Stimulated activated CD8-positive, alpha-beta memory T cell treated with anti-CD3 and anti-CD28 coated beads, Interleukin-15, amount 100 ng/mL, for 24 hours (primary cell): ENCODE measurements at places on chromosomes 2 and 18.

- DNase-seq = peak; percentile 20
These were observed 63.2 kb upstream of the MAPRE2 start for GRCh38 chr18:34977838-34978532.

GRCh38 chr18:37964885-37965571 is 399.4 kb upstream of the CELF4 start:
- no peak for DNase-seq

DNA sequence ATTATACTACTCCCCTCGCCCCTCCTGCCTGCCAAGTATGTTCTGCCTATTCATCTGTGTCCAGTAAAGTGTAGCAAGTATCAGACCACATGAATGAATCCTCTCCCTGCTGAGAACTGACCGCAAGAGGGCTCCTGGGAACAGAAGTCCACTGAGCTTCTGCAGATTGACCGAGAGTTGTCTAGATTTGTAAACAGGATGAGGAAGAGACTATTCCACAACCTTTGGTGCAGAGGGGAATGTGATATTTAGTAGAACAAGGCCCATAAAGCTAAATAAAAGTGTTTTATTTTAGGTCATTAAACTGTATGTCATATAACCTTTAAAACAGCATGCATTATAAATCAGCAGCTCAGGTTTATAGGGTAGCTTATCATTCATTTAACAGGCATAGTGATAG is 377.0 kb downstream of the DCC start:
- DNase-seq = no peak

DNA sequence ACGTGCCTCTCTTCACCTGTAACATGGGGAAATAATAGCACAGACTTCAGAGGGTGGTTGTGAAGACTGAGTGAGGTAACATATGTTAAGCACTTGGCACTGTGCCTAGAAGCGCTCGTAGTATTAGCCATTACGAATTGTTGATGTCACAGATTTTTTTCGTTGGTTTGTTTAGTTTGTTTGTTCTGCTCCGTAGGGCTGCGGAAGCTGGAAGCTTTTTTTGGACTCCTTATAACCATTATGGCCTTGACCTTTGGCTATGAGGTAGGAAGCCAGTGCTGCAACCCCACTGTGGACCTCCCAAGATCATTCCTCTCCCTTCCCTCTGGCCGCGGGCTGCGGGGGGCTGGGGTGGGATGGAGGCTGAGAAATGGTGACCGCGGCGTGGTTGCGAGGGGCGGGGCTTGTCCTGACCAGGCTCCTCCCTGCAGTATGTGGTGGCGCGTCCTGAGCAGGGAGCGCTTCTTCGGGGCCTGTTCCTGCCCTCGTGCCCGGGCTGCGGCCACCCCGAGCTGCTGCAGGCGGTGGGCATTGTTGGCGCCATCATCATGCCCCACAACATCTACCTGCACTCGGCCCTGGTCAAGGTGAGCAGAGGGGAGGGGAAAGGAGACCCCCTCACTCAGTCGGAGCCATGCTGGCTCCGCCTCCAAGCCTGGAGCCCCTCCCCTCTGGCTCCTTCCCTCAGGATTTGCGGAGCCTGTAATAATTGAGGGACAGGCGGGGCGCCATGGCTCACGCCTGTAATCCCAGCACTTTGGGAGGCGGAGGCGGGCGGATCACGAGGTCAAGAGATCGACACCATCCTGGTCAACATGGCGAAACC is 5.5 kb downstream of the SLC11A1 start:
- DNase-seq = no peak

DNA sequence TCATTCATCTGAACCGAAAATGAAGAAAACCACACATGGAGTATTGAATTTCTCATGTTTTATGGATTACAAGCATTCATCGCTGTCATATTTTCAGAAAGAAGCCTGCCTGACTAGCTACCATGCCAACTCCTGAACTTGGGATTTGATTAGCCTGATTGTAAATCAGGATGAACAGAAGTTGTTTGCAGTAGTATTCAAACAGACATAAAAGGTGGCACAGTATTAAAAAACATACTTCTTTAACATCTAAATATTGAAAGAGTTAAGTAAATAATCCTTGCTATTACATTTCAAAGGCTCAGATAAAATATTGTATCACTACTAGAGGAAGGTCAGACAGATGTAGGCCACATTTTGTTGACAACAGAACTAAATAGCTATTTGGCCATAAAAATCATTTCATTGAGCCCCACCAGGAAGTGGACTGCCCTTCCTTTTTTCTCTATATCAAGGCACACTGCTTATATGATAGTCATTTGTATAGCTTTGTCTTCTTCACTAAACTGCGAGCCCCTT is 21.6 kb downstream of the SLC38A11 start:
- DNase-seq = no peak

DNA sequence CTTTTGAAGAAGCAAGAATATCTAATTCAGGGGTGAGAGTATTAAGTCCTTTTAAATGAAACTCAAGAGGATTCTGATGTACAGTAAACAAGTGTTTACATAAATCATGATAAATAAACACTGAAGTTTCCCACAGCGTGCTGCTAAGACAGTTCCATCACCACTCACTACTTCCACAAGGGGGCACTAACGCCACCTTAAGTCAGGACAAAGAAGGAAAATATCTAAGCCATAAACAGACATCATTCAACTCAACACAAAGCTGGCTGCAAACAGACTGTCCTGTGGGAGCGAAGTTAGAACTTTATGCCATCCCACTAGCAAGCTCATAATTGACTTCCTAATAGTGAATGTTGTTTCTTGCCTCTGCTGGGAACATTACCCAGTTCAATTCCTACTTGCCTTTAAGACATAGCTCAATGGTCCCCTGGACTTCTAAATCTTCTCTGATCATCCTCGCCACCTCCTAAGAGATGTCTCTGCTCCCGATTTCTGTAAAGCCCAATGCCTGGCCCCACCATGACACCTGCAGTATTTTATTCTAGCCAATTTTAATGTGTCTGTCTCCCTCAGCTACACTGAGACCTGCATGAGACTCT is 36.5 kb downstream of the MRPL44 start:
- DNase-seq = no peak

- no peak for DNase-seq
These were observed 44.9 kb upstream of the YWHAQ start for GRCh38 chr2:9675415-9676351.

DNA sequence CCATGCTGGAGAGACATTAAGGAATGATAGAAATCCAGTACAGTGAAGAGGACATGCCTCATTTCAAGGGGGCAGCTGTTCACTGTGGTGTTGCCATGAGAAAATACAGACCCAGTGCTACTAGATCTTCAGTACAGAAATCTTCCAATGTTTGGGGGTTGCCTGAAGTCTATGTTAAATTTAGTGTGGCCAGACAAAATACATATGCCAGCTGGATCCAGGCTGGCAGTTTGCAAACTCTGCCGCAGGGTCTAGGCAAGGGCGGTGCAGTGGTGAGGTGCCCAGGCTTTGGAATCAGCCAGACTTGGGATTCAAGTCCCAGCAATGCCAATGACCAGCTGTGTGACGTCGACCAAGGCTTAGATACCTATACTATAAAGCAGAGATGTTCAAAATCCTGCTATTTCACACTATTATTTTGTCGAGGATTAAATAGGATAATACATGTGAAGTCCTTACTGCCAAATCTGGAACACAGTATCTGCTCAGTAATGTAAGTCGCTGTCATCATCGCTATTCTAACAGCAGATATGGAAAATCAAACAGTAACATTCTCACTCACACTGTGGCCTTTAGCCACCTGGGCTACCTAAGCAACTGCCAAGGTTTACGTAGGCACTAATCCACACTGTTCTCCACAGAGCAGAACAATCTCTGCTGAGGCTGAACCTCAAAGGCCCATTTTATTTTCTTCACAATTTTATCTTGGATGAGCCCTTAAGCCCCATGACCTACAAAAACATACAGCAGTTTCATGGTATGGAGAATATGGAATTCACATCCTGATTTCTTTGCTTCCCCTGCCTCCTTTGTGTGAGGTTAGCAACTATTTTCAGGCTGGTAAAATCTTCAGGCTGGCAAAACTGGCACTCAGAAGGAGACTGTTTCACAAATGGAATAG is 5.9 kb upstream of the TMSB10 start:
- no peak for DNase-seq

DNA sequence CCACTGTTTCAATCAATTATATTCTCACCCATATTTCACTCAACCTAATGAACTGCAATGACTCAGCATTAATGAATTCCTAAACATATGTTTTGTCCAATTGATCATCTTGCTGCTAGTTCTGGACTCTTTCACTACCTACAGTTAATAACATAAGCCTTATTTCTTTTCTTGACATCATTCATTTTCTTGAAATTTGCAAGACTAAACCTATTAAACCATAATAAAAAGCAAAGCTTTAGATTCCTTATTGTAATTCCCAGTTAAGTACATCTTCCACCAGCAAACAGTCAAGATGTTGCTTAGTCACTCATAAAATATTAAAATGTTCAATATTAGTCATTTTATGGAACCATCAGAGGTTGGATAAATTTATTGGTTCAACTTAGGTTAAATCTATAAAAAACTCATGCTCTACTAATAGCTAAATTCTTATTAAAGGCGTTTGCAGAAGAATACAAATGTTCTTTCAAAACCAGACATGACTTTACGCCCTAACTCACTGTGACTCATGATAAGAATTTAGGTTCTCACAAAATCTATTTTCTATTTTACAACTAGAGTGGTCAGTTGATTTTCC is 599.4 kb downstream of the RNF144A start:
- DNase-seq = no peak

DNA sequence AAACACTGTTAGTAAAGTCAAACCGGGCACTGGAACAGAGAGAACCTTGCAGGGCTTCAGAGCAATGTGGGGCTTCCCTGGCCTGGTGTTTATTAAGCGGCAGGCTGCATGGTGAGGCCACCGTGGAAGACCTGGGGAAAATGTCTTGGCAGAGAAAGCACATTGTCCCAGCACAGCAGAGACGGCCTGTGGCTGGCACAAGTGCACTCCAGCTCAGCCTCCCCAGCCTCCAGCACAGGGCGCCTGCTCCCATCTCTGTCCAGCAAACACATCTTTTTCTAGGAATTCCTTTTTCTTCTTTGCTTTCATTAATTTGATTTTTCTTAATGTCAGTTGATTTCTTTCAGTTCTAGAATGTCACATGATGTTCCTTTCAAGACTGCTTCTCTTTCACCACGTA is 138.2 kb upstream of the NFATC1 start:
- DNase-seq = no peak

GRCh38 chr2:43542285-43542933 is 53.4 kb downstream of the THADA start:
- DNase-seq = no peak

DNA sequence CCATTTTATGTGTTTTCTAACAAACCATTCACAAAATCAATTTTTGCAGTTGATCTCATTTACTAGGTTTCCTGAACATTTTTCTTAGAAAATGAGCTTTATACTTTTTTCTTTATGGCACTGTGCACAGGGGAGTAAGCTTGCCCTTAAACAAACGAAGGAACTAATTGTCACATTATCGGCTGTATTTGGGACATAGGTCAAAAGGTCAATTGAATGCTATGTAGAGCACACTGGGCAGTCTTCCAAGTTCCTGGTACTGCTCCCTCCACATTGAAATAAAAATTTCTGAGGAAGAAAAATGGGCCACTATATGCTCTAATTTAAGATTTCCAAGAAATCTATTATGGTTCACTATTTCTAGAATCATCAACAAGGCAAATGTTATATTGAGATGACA is 93.6 kb upstream of the TMEFF2 start:
- DNase-seq = no peak

DNA sequence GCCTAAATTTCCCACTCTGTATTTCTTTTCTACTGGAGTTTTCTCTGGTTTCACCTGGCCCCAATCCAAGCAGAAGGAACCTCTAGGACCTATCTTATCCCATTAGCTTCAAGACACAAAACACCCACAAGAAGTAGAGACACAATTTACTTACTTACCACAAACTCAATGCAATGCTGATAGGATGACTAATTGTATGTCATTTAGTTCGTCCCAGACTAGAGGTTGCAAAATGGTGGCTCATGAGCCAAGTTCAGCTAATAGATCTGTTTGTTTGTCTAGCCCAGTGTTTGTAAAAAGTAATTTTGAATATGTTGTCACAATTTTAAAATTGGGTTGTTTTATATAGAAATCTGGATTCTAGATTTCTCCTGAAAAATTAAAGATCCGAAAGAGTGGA is 34.7 kb upstream of the ZSWIM2 start:
- no peak for DNase-seq

GRCh38 chr2:9359463-9359862 is 63.9 kb downstream of the ITGB1BP1 start:
- DNase-seq = no peak

DNA sequence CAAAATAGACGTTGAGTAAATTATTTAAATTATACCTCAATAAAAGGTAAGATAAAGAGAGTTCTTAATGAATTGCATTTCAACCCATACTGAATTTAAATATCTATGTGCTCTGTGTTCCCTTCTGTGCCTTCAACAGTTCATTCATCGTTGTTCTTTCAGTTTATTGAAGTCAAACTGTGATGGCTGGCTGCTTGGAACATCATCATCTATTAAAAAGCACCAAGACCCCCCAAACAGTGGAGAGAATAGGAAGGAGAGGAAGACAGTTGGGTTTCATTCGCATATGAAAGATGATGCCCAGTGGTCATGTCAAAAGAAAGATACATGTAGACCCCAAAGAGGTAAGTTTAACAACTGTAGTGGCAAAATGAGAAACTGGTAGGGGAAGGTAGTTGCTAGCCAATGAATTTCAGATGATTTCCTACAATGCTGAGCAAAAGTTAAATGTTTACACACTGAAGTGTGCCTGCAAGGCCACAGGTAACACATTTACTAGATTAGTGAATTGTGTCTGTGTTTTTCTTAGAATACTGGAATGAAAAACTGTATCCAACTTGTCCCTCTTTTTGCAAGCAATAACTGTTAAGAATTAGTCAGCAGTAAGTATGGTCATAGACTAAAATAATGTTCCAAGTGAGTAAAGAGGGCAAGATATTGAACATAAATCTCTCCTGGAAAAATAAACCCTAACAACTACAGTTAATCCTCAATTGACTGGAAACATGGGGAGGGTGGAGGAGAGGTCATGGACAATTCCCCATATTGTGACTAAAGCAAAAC is 331.3 kb downstream of the KIAA1328 start:
- DNase-seq = no peak

- DNase-seq = no peak
These were observed 15.9 kb upstream of the RNF152 start for GRCh38 chr18:61908661-61909060.

- DNase-seq = no peak
These were observed 429.4 kb downstream of the ERBB4 start for GRCh38 chr2:212109217-212109616.

DNA sequence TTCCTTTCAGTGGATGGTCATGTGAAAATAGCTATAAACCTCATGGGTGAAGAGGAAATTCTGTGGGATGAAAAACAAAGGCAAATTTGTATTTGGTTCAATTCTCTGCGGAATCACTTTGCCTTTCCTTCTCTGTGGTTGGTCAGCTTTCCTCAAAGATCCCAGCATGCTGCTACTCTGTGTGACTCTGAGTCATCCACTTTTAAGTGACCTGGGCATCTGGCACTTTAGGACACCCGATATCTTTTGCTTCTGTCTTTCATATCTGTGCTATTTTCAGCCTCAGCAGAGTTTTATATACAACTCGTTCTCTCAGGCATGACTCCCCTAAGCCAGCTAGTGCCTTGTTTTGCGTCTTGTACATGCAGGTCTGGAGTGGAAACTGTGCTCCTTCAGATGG is 217.0 kb upstream of the PIEZO2 start:
- DNase-seq = no peak
